ENCODE measurements at places on chromosomes 6 and 20.

DNA sequence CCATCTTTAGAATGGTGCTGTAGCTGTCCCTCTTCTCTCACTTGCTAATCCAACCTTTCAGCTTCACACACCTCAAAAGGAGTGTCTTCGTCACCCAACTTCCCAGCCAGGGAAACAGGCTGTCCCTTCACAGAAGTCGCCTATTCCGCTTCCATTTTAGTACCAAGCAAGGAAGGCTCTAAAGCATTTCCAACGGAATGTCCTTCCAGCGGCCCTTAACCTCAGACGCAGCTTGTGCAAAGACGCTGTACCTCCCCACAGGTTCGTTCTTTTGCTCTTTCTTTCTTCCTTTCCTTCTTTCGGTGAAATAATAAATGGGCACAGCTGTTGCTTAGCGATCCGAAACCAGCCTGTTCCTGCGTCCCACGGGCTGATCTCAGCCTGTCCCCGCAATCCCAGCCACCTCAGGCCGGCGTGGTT is 1.5 kb downstream of the PTPRT start:
- DNase-seq, result peak; percentile 34

GRCh38 chr6:5158180-5158579 is 73.0 kb downstream of the PPP1R3G start:
- no peak for DNase-seq

DNA sequence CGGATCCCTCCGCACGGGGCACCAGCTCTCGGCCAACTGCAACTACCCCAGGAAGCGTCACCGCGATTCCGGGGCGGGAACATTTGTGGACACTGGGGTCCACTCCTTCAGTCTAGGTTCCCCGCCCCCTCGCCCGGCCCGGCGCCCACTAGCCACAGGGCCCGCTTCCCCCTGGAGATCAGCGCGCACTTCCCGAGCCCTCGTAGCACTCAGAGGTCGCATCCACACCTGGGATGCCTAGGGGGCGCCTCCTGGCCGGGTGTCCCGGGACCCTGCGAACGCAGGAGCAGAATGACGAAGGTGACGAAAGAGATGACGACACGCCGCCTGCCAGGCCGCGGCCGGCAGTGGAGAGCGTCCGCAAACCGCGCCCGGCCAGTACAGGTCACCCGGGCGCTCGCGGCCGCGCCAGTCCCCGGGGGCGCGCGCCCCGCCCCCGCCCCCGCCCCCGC is 309 bp upstream of the AIG1 start:
- peak; percentile 70 for DNase-seq

DNA sequence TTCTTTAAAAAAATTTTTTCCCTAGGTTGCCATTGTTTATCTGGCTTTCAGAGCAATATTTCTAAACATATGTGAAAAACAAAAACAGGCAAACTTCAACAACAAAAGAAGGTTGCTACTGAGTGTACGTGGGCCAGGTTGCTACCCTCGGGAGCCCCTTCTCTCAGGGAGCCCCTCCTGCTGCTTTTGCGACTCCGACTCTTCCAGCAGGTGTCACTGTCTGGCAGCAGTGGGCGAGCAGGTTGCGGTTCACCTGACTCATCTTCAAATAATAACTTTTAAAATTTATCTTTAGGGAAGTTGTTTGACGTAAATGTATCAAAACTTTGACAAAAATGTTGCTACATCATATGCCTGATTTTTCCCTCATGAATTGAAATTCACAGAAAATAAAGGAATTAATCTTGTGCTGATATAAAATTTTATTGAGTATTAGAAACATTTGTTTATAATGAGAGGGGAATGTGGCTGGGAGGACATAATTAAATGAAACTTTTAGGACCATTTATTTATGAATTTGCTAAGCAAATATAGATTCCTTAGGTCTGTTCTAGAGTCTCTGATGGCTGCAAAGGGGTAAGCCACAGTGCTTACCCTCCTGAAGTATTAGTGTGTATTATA is 138.8 kb downstream of the HIVEP1 start:
- peak; percentile 66 for DNase-seq

DNA sequence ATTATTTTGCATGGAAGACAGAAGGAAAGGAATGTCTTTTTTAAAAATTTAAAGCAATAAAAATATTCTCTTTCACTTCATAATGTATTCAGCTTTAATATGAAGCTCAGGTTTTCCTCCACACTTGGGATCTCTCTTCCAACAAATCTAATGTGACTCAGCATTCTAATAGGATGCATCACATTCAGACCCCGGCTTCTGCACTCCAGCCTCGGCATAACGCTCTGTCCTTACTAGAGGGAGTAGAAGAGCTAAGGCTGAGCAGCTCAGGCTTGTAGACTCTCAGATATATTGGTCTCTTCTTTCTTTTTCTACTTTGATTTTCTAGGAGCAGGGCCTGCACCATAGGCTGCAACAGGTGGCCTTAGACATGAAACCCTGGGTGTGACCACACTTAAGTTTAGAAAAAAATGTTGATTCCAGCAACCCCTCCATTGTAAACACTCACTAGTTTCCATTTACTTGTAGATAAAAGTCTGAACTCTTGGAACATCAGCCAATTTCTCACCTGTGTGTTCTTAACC is 161.7 kb downstream of the PAK5 start:
- DNase-seq, result no peak

- no peak for DNase-seq
Measured at GRCh38 chr6:156809034-156809433, 31.9 kb downstream of the ARID1B start.

DNA sequence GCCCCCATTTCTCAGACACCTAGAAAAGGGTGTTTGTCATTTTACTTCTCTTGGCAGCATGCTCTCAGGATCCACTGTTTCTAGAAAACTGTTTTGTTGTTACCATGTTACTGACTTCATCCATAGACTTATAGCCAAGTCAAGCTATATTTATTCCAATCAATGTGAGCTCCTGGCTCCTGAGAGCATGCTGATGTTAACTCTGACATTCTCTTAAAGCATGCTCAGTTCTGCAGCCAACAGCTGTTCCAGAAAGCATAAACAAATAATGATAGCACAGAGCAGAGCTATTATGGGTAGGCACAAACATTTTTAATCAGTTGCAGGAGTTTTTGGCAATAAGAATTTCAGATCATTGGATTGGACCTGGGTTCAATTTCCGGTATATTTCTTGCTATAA is 92.4 kb upstream of the CEP85L start:
- no peak for DNase-seq

DNA sequence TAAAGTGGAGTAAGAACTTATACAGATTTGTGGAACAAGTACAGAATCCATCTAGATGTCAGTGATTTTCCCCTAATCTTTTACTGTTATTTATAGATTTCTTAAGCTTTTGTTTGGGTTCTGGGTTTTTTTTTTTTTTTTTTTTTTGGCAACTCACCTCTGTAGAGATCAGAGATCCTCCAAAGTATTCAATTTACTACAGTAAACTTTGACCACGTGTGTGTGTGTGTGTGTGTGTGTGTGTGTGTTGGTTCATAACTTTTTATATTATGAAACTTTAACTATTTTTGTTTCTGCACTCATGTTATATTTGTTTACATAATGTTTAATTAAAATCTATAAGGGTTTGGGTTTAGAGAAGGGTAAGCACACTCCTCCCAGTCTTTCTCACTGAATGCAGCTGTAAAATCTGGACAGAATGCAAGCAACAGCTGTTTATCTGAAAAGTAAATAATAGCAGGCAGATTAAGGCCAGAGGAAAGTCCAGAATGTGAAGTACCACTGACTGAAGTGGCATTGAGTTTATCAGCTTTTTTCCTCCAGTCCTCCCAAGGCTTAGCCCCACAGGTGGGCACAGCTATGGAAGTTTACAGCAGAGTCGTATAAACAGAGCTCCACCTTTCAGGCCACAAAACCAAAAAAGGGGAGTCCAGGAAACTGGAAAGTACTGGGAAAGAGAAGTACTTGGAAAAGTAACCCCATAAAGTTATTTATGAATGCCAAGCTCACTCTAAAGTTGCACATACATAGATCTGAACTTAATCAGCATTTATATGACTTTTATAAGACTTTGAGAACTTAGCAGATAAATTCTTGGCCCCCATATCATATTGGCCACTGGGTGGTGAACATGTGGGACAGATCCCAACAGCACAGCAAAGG is 43.0 kb upstream of the CD2AP start:
- DNase-seq, result no peak

GRCh38 chr20:31991339-31991705 is 18.9 kb upstream of the CCM2L start:
- DNase-seq, result no peak

DNA sequence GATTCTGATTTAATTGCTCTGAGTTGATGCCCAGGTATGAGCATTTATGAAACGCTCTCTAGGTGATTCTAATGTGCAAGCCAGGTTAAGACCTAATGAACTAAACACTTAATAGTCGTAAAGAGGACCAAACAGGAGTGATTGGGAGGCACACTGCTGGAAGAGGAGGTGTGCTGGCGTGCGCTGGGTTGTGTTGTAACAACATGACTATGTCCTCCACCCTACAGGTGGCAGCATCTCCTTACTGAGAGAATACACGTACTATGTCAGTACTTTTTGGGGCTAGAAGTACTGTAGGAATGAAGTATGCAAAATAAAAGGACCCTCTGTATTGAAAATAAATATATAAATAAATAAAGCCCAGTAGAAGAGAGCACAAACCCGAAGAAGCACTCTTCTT is 11.9 kb downstream of the C6orf89 start:
- DNase-seq, result no peak

DNA sequence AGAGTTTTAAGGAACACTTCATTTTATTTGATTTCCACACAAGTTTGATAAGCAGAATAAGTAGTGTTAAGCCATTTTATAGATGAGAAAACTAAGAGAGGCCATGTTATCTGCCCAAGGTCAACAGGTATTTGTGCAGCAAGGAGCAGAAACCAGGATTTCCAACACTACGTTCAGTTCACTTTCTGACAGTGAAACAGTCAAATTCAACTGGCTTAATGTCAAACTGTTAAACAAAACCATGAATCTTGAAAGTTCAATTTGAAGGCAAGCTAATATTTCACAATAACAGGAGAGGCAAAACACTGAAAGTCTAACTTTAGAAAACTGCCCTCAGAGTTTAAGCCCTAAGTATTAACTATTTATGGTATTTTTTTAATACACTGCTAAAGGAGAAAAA is 32.6 kb downstream of the DTNBP1 start:
- DNase-seq, result no peak

- DNase-seq, result no peak
Measured at GRCh38 chr20:23857962-23858595, 21.5 kb downstream of the CST5 start.
